Foreskin keratinocyte (primary cell): ENCODE measurements at places on chromosomes 1 and 21. TPM values are rescaled to one million over a fixed set of nuclear protein-coding genes. Genes with fewer than 3 reads are reported as not detected.

The RGS8 gene
- not detected in 2 replicates for total RNA-seq

- DNase-seq, result no peak
Measured at GRCh38 chr1:169694304-169695075, 16.9 kb downstream of the SELL start.

- DNase-seq, result peak; percentile 100
Measured at GRCh38 chr1:212595787-212596714, 12.5 kb upstream of the ATF3 start.

GRCh38 chr21:32359719-32360260 lies 33.0 kb downstream of the URB1 start:
- no peak for DNase-seq

GRCh38 chr1:194473766-194474165 lies 1287.4 kb upstream of the B3GALT2 start:
- DNase-seq, result no peak

- no peak for DNase-seq
Measured at GRCh38 chr1:60255565-60255964, 182.0 kb upstream of the C1orf87 start.

GRCh38 chr1:194705123-194705854 lies 1518.9 kb upstream of the B3GALT2 start:
- DNase-seq, result no peak

- DNase-seq, result no peak
Measured at GRCh38 chr1:242093116-242093515, 94.2 kb upstream of the MAP1LC3C start.

- DNase-seq, result no peak
Measured at GRCh38 chr1:93816970-93817678, 61.9 kb downstream of the DNTTIP2 start.

GRCh38 chr1:244111027-244111426 lies 59.9 kb downstream of the ZBTB18 start:
- DNase-seq, result no peak
